Ovary (tissue), 10 donors: ENCODE measurements at places on chromosomes 3 and 15. TPM values are rescaled to one million over a fixed set of nuclear protein-coding genes. Genes with fewer than 3 reads are reported as not detected.

DNA sequence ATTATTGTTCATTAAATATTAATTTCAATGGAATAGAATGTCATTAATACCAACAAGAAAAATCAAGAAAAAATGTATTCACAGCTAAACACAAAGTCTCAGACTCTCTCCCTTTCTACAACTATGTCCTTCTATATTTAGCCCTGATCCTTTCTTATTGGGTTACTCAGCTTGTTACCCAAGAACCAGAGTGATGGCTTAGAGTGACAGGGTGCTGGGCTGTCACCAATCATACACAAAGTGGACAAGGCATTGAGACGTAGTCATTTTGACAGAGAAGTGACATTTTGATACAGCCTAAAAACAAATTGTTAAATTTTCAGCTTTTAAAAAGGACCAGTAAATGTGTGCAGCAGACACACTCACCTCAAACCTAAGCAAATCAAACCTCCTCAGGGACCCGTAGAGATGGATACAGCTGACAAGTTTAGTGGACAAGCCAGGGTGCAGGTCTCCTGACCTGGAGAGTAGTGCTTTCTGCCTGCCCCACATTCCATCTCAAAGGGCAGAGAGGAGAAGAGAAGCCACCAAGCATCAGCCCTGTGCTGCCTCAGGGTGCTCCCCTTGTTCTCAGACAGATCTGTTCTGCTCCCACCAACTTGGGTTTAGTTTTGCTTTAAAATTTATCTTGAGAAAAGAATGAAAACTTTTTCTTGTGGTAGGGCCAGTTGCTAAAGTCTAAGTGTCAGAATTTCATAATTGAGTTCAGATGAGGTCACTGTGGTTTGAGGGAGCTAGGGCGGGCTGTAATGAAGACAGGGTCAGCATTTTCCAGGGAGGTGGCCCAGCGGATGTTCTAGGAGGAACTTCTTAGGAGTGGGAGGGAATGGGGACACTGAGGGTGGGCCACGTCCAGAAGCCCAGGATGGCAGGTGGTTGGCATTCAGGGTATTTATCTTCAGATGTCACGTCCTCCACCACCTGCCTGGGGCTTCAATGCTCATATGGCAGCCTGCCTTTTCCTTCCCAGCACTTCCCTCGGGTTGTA, 136.5 kb upstream of the TBL1XR1 start:
- DNase-seq, result no peak

DNA sequence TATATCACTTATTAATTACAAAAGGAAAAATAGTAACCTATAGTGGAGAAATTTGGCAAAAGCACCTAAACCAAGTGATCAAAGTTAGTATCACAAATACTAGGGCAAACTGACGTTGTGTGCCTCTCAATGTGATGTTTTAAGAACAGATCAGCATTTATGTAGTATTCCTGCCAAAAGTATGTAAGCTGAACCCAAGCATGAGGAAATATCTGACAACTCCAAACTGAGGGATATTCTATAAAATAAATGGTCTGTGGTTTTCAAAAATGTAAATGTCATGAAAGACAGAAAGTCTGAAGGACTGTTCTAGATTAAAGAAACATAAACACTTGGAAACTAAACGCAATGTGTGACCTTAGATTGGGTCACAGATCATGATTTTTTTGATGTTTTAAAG, 34.3 kb upstream of the PIK3CA start:
- no peak for DNase-seq

DNA sequence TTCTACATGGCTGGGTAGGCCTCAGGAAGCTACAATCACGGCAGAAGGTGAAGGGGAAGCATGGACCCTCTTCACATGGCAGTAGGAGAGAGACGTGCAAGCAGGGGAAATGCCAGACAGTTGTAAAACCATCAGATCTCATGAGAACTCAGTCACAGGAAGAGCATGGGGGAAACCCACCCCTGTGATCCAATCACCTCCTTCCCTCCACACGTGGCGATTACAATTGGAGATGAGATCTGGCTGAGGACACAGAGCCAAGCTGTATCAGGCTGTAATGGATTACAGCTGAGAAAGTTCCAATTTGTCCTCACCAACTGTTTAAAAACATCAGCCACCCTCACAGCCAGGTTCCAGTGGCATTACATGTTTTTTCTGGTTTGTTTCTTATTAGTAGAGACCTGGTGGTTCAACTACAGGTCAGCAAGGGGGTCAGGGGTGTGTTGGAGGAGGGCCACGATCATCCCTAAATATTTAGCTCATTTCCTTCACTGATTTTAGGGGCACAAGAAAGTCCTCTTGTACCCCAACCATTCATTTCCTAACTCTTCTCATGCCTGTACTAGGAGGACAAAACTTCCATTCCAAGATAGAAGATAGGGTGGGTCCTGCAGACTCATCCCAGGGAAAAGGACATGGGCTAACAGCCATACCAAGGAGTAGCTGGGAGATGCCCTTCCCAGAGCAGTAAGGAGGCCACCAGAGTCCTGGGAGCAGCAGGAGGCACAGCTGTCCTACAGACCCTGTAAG, 54.4 kb downstream of the ANXA2 start:
- no peak for DNase-seq

DNA sequence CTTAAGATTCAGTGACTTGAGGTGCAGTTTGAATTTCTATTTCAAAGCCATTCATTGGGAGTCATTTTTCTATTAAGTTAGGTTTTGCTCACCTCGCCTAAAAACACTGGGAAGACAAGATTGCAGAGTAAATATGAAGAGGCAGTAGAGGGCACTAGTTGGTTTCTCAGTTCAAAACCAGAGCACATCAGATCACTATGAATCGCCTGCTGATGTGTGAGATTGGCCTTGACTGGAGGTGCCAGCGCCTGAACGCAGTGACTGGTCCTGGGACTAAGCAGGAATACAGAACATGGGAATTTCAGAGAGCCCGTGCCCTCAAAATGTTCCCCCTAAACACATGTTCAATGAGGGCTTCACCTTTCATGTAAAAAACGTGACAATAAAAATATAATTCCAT, 229.0 kb downstream of the ITPR1 start:
- no peak for DNase-seq

DNA sequence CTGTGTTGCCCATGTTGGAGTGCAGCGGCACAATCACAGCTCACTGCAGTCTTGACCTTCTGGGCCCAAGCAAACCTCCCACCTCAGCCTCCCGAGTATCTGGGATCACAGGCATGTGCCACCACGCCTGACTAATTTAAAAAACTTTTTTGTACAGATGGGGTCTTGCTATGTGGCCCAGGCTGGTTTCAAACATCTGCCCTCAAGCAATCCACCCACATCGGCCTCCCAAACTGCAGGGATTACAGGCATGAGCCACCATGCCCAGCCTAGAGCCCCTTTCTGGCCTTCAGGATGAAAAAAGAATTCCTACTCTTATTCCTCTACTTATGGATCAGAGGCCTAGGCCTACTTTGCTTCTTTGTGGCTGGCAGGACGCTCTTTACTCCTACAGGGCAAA, 39.6 kb downstream of the CHAC1 start:
- DNase-seq, result no peak

DNA sequence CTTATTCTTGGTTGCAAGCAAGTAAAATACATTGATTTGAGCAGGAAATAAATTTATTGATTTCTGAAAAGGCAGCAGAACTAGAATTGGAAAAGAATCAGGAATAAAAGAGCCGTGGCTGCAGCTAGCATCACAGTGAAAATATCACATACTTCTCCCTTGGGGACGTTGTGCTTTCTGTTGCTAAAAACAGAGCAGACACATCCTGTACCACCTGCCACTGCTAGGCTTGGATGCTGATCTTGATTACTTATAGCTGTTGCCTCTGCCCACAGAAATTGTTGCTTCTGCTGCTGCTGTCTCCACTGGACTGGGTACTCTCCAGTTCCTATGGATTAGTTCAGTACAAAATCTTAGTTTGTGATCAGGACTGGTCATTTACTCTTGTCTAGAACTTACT, 283.8 kb downstream of the C3orf38 start:
- DNase-seq, result no peak

GRCh38 chr3:52606373-52607085, 70.1 kb downstream of the UQCC5 start:
- DNase-seq, result no peak

Gene DUOXA2
- not detected for total RNA-seq

Gene MYLK
- total RNA-seq, result 118 TPM

Gene CYP1A2
- total RNA-seq, result not detected
